Caco-2 (cell line): ENCODE measurements at places on chromosomes 3 and 15. TPM values are rescaled to one million over a fixed set of nuclear protein-coding genes. Genes with fewer than 3 reads are reported as not detected.

DNA sequence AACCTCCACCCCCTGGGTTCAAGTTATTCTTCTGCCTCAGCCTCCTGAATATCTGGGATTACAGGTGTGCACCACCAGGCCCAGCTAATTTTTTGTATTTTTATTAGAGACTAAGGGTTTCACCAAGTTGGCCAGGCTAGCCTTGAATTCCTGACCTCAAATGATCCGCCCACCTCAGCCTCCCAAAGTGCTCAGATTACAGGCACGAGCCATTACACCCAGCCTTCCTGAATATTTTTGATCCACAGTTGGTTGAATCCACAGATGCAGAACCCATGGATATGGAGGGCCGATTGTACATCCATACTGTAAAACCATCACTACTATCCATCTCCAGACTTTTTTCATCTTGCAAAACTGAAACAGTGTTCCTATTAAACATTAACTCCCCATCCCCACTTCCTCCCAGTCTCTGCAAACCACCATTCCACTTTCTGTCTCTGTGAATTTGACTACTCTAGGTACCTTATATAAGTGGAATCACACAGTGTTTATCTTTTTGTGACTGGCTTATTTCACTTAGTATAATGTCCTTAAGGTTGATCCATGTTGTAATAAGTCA is 8.2 kb upstream of the TMEM62 start:
- H3K27ac ChIP-seq = no peak overlapping the region
- no peaks in the 10 kb centered on the region; the same call in 1 of the 2 replicates for H3K27me3 ChIP-seq
- no peak overlapping the region for H3K4me3 ChIP-seq
- DNase-seq = no peak
- H3K4me1 ChIP-seq = peaks cover 27% of the 10 kb centered on the region
- H3K36me3 ChIP-seq = peaks cover 2% of the 10 kb centered on the region; the same call in 1 of the 2 replicates

- H3K4me3 ChIP-seq = no peak overlapping the region
- no peaks in the 10 kb centered on the region for H3K36me3 ChIP-seq
- no peak for DNase-seq
- H3K27ac ChIP-seq = no peak overlapping the region
- H3K27me3 ChIP-seq = no peaks in the 10 kb centered on the region; the same call in 1 of the 2 replicates
Observed at GRCh38 chr3:135756106-135756668, 209.3 kb upstream of the PPP2R3A start.

Gene TM4SF1
- total RNA-seq = 49.2 and 78.3 TPM in 2 replicates

GRCh38 chr3:60703008-60703407 is 548.2 kb downstream of the FHIT start:
- no peaks in the 10 kb centered on the region for H3K4me1 ChIP-seq
- H3K27ac ChIP-seq = no peak overlapping the region
- H3K36me3 ChIP-seq = no peaks in the 10 kb centered on the region

- H3K36me3 ChIP-seq = no peaks in the 10 kb centered on the region
- no peak for DNase-seq
- no peaks in the 10 kb centered on the region for H3K4me1 ChIP-seq
- H3K27me3 ChIP-seq = no peaks in the 10 kb centered on the region
Observed at GRCh38 chr3:147038481-147038880, 367.9 kb downstream of the ZIC4 start.

DNA sequence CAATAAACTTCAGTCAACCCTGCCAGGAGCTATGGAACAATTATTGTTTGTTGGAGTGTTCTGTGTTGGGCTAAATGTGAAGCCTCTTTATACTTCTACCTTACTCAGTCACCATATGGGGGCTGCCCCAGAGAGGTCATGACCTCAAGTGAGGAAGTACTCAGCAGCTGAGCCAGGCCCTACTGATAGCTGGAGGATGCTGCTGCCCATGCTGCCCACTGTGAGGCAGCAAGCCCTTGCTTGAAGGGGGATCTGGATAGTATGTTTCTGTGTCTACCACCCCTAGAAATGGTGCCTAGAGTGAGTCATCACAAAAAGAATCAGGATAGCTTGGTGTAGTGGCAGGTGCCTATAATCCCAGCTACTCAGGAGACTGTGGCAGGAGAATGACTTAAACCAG is 4.5 kb upstream of the RPL24 start:
- peaks cover 10% of the 10 kb centered on the region; the same call in 1 of the 2 replicates for H3K4me1 ChIP-seq
- H3K27ac ChIP-seq = peak overlapping the region; percentile 69
- DNase-seq = no peak

Gene CCDC39
- total RNA-seq = not detected in 2 replicates

Gene ADAMTS7
- 1.1 and 2.0 TPM in 2 replicates for total RNA-seq

Gene LIPC
- 17.6 and 18.7 TPM in 2 replicates for total RNA-seq

GRCh38 chr3:123096126-123096525 is 29.3 kb downstream of the PDIA5 start:
- no peak overlapping the region for H3K27ac ChIP-seq
- no peaks in the 10 kb centered on the region; the same call in 1 of the 2 replicates for H3K36me3 ChIP-seq
- H3K4me1 ChIP-seq = peaks cover 12% of the 10 kb centered on the region; the same call in 1 of the 2 replicates
- no peaks in the 10 kb centered on the region for H3K27me3 ChIP-seq
- no peak overlapping the region for H3K4me3 ChIP-seq
- no peak for DNase-seq

- no peak for DNase-seq
- no peak overlapping the region for H3K4me3 ChIP-seq
- no peaks in the 10 kb centered on the region for H3K4me1 ChIP-seq
- no peaks in the 10 kb centered on the region for H3K27me3 ChIP-seq
- H3K36me3 ChIP-seq = peaks cover 2% of the 10 kb centered on the region; the same call in 1 of the 2 replicates
- no peak overlapping the region for H3K27ac ChIP-seq
Observed at GRCh38 chr3:197836244-197836643, 45.2 kb downstream of the LRCH3 start.

DNA sequence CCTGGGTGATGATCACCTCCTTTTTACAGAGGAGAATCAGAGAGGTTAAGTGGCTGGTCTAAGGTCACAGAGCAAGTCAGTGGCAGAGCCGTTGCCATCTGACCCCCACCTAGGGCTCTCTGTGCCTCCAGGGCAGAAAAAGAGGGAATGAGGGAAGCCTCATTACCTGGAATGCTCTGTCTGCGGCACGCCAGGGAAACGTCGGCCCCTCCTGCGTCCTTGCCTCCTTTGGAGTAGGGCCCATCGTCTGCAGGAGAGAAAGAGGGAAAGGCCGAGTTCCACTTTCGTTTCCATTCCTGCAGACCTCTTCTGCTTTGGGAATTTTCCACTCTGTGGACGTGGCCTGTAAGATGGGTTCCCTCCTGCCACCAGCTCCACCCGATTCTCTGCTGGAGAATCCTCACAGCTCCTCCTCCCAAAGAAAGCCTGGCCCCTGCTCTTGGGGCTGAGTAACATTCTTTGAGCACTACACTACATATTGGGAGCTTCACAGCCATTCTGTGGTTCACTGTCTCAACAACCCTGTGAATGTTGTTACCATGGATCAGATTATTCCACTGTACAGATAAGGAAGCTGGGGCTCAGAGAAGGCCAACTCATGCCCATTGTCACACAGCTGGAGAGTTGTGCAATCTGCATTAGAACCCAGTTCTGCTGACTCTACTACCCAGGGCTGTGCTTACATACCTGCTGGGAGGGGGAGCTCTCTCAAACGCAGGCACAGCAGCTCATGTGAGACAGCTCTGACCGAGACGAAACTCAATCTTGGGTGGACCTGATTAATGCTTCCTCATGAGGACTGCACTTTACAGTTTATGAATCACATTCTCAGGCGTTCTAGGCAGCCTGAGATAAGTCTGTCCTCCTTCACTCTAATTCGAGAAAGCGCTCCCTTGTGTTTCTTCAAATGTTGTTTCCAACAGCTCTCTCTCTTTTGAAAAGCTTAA is 14.2 kb downstream of the GRIP2 start:
- H3K4me3 ChIP-seq = no peak overlapping the region
- no peaks in the 10 kb centered on the region for H3K27me3 ChIP-seq
- no peaks in the 10 kb centered on the region for H3K36me3 ChIP-seq
- H3K27ac ChIP-seq = no peak overlapping the region
- no peak for DNase-seq
- H3K4me1 ChIP-seq = no peaks in the 10 kb centered on the region

Gene LTK
- total RNA-seq = 8.5 and 10.9 TPM in 2 replicates

GRCh38 chr3:107796791-107797190 is 274.0 kb downstream of the BBX start:
- H3K27ac ChIP-seq = no peak overlapping the region
- no peaks in the 10 kb centered on the region for H3K36me3 ChIP-seq
- no peak for DNase-seq
- no peak overlapping the region for H3K4me3 ChIP-seq

DNA sequence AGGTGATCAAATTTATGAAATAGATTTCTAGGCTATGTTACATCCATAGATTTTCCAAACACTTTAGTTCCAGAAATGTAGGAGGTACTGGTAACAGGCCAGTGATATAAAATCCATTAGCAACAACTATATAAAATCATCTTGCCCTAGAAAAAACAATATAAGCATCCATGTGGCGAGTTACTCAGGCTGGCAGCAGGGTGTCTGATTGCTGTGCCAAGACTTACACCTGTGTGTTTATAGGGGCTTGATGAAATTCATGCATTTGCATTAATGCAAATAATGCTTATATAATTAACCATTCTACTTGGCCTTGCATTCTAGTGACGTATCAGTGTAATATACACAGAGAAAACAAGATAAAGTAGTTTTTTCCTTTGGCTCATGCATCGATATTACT is 153.4 kb downstream of the PLCL2 start:
- no peaks in the 10 kb centered on the region for H3K27me3 ChIP-seq
- no peak overlapping the region for H3K27ac ChIP-seq
- no peak overlapping the region for H3K4me3 ChIP-seq
- no peaks in the 10 kb centered on the region for H3K4me1 ChIP-seq
- no peaks in the 10 kb centered on the region for H3K36me3 ChIP-seq

GRCh38 chr15:58440922-58441321 is 9.1 kb downstream of the LIPC start:
- H3K4me1 ChIP-seq = peaks cover 83% of the 10 kb centered on the region
- H3K27ac ChIP-seq = peak overlapping the region; percentile 51
- no peaks in the 10 kb centered on the region for H3K27me3 ChIP-seq
- no peaks in the 10 kb centered on the region for H3K36me3 ChIP-seq
- peak; percentile 87 for DNase-seq
- no peak overlapping the region for H3K4me3 ChIP-seq

Gene SEMA6D
- total RNA-seq = 0.18 and 0.67 TPM in 2 replicates

DNA sequence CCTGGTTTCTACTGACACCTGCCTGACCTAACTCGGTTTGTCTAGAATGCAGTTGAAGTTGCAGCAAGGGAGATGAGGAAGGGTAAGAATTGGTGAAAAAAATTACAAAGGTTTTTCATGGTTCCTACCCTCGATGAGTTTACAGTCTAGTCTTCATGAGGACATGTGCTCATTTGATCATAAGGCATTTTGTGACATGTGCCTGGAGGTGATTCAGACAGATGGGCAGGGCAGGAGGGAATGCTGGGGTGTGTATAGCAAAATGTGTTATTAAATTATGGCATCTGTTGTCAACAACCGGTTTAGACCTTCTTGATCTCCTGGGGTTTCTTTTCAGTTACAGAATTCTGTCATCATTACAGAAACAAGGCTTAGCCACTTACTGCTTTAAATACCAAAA is 101.2 kb downstream of the CACNA1D start:
- H3K27ac ChIP-seq = no peak overlapping the region
- 0 out of 2 replicates have a peak, but pooled peaks cover 6% of the 10 kb centered on the region for H3K4me1 ChIP-seq
- DNase-seq = no peak

- no peak for DNase-seq
- no peaks in the 10 kb centered on the region for H3K4me1 ChIP-seq
- H3K36me3 ChIP-seq = no peaks in the 10 kb centered on the region
- no peaks in the 10 kb centered on the region for H3K27me3 ChIP-seq
Observed at GRCh38 chr3:14874784-14875183, 56.0 kb downstream of the FGD5 start.

GRCh38 chr3:107456501-107456900 is 66.3 kb upstream of the BBX start:
- no peaks in the 10 kb centered on the region for H3K4me1 ChIP-seq
- no peak for DNase-seq
- no peak overlapping the region for H3K4me3 ChIP-seq
- H3K27me3 ChIP-seq = no peaks in the 10 kb centered on the region

DNA sequence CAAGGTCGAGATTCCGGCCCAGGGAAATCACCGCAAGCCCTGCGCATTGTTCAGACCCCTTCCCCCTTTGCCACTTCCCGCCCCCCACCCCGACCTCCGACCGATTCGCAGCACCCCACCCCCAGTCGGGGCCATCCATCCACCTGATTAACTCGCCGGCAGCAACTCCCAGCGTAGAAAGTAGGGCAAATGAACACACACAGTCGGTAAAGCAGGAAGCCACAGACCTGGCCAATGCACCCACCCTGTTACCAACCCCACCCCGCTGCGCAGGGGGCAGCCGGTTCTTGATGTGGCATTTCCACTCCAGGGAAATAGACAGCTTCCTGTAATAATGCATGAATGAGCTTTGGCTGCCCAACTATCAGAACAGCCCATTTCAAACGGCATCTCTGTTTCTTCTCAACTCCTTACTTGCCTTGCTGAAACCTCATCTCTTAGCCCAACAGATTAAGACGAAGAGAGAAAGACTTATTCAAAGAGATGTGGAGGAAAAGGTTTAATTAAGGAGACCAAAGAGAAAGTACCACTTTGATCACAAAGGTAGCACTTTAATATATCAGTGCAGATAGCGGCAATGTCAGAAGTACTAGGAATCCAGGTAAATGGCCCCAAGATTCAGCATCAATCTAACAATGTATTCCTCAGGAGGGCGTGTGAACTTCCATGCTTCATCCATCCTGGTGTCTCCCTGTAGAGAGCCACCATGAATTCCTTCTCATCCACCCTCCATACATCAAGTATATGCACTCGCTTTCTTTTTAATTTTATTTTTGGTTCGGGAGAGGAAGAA is 1.9 kb downstream of the TNIK start:
- H3K27ac ChIP-seq = peak overlapping the region; percentile 93
- DNase-seq = no peak
- peak overlapping the region; percentile 72 for H3K4me3 ChIP-seq
- H3K36me3 ChIP-seq = no peaks in the 10 kb centered on the region
- H3K4me1 ChIP-seq = peaks cover 26% of the 10 kb centered on the region
- H3K27me3 ChIP-seq = no peaks in the 10 kb centered on the region

DNA sequence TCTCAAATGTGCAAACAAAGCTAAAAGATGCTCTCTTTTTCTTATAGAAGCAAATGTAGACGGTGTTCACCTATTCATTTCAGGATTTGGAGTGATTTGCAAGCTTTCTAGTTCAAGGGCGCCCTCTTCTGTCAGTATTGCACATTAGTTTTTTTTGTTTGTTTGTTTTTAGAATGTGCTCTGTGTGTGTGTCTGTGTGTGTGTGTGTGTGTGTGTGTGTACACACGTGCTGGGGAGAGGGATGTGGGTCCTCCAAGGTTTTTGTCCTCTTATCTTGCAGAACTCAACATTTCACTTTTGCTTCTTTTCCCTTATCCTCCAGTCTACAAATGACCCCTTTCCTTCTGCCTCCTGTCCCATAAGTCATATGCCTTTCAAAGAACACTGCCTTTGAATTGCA is 23.5 kb downstream of the DNAH1 start:
- no peak overlapping the region for H3K4me3 ChIP-seq
- no peaks in the 10 kb centered on the region for H3K36me3 ChIP-seq
- H3K27me3 ChIP-seq = no peaks in the 10 kb centered on the region

- H3K27ac ChIP-seq = peak overlapping the region; percentile 26
- H3K4me1 ChIP-seq = peaks cover 62% of the 10 kb centered on the region
- no peaks in the 10 kb centered on the region for H3K36me3 ChIP-seq
- H3K27me3 ChIP-seq = no peaks in the 10 kb centered on the region
- H3K4me3 ChIP-seq = no peak overlapping the region
- DNase-seq = no peak
Observed at GRCh38 chr3:63970631-63971475, 52.4 kb downstream of the PSMD6 start.

Gene SAXO2
- total RNA-seq = 0.61 TPM in 1 of 2 replicates, not detected in the other

GRCh38 chr15:29952225-29952624 is 130.0 kb upstream of the TJP1 start:
- H3K36me3 ChIP-seq = no peaks in the 10 kb centered on the region
- DNase-seq = no peak
- no peak overlapping the region for H3K27ac ChIP-seq
- H3K27me3 ChIP-seq = no peaks in the 10 kb centered on the region
- H3K4me1 ChIP-seq = no peaks in the 10 kb centered on the region
